ENCODE measurements at places on chromosomes 5 and 9. TPM values are rescaled to one million over a fixed set of nuclear protein-coding genes. Genes with fewer than 3 reads are reported as not detected.

Gene DNM1
- 0.25 TPM for total RNA-seq

Gene ENHO
- not detected for total RNA-seq

Gene ASTN2
- total RNA-seq = 2.9 TPM

Gene KCNIP1
- total RNA-seq = not detected

Gene DBH
- not detected for total RNA-seq

Gene PCDHB14
- not detected for total RNA-seq

Gene CCDC192
- total RNA-seq = not detected

Gene LRRC70
- 0.88 TPM for total RNA-seq

Gene PTCD2
- total RNA-seq = 8.9 TPM

Gene ARSI
- not detected for total RNA-seq

Gene ZFP2
- total RNA-seq = 0.29 TPM

Gene PCDHGA11
- not detected for total RNA-seq

Gene PCDHGA2
- total RNA-seq = not detected

Gene AHRR
- 10.2 TPM for total RNA-seq

Gene OLFM1
- not detected for total RNA-seq

Gene FAM169A
- total RNA-seq = 4.0 TPM

Gene NIPAL4
- 0.46 TPM for total RNA-seq

Gene SUSD1
- 8.3 TPM for total RNA-seq

Gene SNCAIP
- total RNA-seq = not detected

Gene ARL14EPL
- not detected for total RNA-seq

Gene MARCOL
- not detected for total RNA-seq

Gene INVS
- 14.8 TPM for total RNA-seq

Gene IFNA10
- not detected for total RNA-seq

Gene TEX48
- 0.55 TPM for total RNA-seq

Gene FCN2
- not detected for total RNA-seq

Gene GPR151
- total RNA-seq = not detected

Gene KCTD16
- not detected for total RNA-seq

Gene CARTPT
- total RNA-seq = not detected

Gene FOXD4L3
- total RNA-seq = not detected

Gene CNTFR
- not detected for total RNA-seq

Gene SPATA31D4
- total RNA-seq = not detected

Gene GRIA1
- total RNA-seq = not detected

Gene CHSY3
- total RNA-seq = not detected

Gene FAM78A
- total RNA-seq = 112 TPM

Gene AIF1L
- total RNA-seq = 1.4 TPM

Gene NSUN2
- total RNA-seq = 66.7 TPM

Gene CYSTM1
- 12.5 TPM for total RNA-seq

Gene RAD23B
- 86.5 TPM for total RNA-seq

Gene SLC27A6
- total RNA-seq = not detected

Gene TAF11L5
- not detected for total RNA-seq

Gene RAPGEF6
- 54.2 TPM for total RNA-seq

Gene ASPN
- not detected for total RNA-seq

Measured in activated naive CD4-positive, alpha-beta T cell treated with anti-CD3 and anti-CD28 coated beads, Interleukin-2, amount 10 ng/mL, durations not matched to agents 5 hours and 36 hours (primary cell).